ENCODE measurements at places on chromosomes 11 and 22. TPM values are rescaled to one million over a fixed set of nuclear protein-coding genes. Genes with fewer than 3 reads are reported as not detected.

Gene KDM2A
- total RNA-seq: 114 TPM

Gene NOX4
- total RNA-seq: not detected

Gene DDI1
- total RNA-seq: not detected

Gene TRIM22
- 41.1 TPM for total RNA-seq

Gene MUC5AC
- under 0.01 TPM for total RNA-seq

Gene FOLR2
- total RNA-seq: not detected

Gene SMIM35
- total RNA-seq: not detected

Gene TSSK2
- not detected for total RNA-seq

Gene MGAT3
- 0.90 TPM for total RNA-seq

Gene GPR83
- 0.05 TPM for total RNA-seq

Gene APOBEC3G
- 23.4 TPM for total RNA-seq

Gene KRTAP5-8
- not detected for total RNA-seq

Gene TMPRSS6
- 0.76 TPM for total RNA-seq

Gene ALG8
- 41.4 TPM for total RNA-seq

Gene SAA4
- not detected for total RNA-seq

Gene VPREB1
- not detected for total RNA-seq

Gene ANO5
- total RNA-seq: not detected

Gene APOL3
- 17.7 TPM for total RNA-seq

Gene CCDC15
- 1.6 TPM for total RNA-seq

Gene SGSM1
- total RNA-seq: 0.03 TPM

Gene NELL1
- not detected for total RNA-seq

Gene PAX6
- not detected for total RNA-seq

Gene PGA5
- total RNA-seq: not detected

Gene NPTXR
- total RNA-seq: 2.2 TPM

Gene CNTN5
- total RNA-seq: not detected

Gene SNX32
- total RNA-seq: 0.56 TPM

Gene IMMP1L
- 17.7 TPM for total RNA-seq

Gene SDF2L1
- total RNA-seq: 151 TPM

Gene GGA1
- total RNA-seq: 79.5 TPM

Gene HEPN1
- total RNA-seq: not detected

Gene MIAT
- total RNA-seq: 9.8 TPM

Gene OR4D5
- total RNA-seq: not detected

Gene KIRREL3
- not detected for total RNA-seq

Gene CHRM1
- not detected for total RNA-seq

Gene ZNF74
- 21.1 TPM for total RNA-seq
